ENCODE measurements at places on chromosomes 4 and X.

DNA sequence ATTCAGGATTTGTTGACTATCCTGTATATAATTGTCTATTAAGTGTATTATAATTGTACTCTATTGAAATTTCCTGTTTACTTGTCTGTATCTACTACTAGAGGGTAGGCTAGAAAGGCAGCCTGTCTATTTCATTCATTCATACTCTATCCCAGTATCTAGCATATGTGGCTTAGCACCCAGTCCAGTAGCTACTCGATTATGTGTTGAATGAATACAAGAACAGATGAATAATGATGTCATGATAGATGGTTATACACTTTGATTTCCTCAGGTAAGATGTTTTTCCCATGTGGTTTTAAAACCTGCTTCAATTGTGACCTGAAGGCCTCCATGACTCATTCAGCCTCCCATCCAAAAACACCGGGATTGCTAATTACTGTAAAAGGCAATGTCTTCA, 68.0 kb downstream of the IL21 start:
- DNase-seq, result no peak

DNA sequence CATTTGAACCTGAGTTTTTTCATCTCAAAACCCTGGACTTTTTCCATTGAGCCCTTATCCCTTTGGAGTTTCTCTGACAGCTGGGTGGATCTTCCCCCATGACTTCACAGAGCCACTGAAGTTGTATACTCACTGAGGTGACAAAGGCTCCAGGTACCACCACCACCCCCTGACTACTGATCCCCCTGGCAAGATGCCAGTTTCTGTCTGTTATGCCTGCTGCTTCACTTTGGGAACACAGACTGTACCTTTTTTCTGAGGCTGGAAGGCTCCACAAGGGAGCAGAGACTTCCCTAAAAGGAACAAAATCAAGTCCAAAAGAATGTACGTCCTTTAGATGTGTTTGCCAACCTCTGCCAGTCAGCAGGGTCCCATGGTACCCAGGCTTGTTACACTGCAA, 160.3 kb upstream of the JADE1 start:
- DNase-seq, result no peak

GRCh38 chrX:53435997-53436396, 1.8 kb upstream of the HSD17B10 start:
- DNase-seq, result peak; percentile 33

DNA sequence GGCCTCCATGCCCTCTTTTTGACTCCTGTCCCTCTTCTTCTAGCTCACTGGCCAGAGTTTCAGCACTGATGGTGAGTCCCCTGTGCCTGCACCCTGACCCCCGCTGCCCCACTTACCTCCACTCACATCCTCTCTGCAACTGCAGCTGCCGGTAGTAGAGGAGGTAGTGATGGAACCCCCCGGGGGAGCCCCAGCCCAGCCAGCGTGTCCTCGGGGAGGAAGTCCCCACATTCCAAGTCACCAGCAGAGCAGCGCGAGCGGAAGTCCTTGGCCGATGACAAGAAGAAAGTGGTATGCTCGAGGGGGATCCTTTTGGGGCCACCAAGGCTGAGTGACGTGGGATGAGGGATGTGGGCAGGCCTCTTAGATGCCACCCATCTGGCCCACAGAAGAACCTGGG, 5.8 kb downstream of the ARAF start:
- DNase-seq, result no peak

DNA sequence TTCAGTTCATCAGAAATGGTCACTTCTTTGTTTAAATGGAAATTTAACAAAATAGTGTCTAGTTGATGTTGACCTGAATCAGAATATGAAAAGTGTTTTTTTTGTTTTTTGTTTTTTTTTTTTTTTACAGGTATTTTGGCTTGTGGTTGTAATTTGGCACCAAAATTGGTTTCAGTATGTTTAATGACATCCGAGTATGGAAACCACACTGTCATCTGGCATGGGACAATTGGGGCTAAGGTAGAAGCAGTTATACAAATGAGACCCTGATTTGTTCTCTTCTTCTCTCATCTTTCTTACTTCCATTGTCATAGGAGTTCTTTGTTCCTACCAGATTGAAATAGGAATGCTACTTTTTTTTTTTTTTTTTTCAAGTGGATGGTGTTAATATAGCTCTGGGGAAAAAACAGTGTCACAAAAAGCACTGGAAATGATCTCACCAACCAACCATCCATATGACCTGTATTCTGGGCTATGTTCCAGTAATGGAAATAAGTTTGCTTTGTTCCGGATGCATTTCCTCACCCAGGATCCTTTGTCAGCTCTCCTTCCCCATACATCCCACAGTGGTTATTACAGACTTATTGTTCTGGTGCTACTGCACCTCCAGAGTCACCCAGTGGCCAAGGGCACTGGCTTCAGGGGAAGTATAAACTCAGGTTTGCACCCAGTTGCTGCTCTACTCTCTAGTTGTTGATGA, 95.8 kb downstream of the ATXN3L start:
- DNase-seq, result no peak

GRCh38 chrX:39476604-39477021, 621.1 kb downstream of the BCOR start:
- DNase-seq, result no peak

- DNase-seq, result no peak
These were observed 69.1 kb downstream of the MOSPD2 start for GRCh38 chrX:14942341-14942740.

DNA sequence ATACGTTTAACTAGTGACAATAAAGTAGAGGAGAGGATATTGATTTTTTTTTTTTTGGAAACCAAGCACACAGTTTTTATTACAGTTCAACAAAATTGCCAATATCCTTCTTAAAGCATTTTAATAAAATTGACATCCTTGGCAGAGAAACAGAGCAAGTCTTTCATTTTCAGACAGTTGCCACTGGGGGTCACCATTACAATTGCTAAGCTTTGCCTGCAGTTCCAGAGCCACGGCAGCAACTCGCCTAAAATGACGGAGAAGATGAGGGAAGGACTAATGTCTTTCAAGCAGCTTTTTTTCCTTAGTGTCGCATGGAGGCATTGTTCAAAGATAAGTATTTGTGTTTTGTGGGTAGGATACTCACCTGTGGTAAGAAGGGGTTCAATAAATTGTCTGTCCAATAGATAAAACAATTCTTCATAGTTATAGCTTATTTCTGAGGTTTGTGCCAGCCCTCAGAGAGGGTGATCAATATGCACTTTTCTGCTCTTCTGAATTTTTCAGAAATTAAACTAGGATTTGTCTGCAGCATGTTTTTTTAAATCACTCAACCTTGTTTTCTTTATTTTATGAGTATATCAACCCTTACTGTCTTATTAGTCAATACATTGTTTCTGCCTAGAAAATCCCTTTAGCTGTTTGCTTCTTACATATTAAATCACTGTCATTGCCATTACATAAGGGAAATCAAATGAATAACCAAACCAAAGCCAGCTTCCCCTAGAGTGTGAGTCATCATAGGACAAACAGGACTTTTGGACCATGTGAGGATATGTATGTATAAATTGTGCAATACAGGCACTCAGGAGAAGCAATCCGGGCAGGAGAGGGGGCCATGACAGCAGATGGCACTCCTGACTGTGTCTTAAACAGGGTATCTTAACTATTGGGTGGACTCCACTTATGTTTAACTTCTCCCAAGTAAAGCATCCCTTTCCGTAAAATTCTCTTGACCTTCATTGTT, 508.1 kb upstream of the ARX start:
- DNase-seq, result no peak

- DNase-seq, result no peak
These were observed 55.8 kb downstream of the IL1RAPL2 start for GRCh38 chrX:104621781-104622180.

DNA sequence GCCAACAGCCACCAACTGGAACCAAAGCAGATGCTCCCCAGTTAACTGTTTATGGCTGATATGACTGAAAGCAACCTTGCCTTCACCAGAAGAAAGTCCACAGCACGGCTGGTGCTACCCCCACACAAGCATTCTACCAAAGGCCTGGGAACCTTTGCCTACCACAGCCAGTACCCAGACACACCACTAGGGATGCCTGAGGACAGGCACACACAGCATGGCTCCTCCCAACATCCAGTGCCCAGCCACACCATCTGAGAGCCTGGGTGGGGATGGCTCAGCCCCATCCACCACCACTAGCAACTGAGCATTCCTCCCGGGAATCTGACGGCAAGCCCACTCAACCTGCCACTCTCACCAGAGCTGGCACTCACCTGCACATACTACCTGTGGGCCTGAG, 178.6 kb downstream of the SLC7A11 start:
- no peak for DNase-seq

DNA sequence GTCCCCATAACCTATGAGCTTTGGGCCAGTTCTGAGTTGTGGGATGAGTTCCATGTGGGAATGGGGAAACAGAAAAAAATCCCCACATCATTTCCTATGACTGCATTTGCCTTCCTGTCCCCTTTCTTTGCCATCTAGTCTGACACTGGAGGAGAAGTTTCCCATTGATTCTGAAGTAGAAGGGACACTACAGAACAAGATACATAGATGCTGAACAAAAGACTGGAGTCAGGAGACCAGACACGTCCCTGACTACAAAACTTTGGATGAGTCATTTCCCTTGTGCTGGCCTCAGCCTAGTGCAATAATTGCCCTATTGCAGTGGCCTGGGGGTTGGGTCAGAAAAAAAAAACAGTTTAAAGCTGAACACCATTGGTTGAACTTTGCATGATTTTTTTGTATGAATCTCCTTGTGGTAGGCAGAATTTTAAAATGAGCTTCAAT, 22.1 kb downstream of the BEX3 start:
- no peak for DNase-seq

- no peak for DNase-seq
These were observed 379.7 kb downstream of the SPRY1 start for GRCh38 chr4:123776267-123776666.

DNA sequence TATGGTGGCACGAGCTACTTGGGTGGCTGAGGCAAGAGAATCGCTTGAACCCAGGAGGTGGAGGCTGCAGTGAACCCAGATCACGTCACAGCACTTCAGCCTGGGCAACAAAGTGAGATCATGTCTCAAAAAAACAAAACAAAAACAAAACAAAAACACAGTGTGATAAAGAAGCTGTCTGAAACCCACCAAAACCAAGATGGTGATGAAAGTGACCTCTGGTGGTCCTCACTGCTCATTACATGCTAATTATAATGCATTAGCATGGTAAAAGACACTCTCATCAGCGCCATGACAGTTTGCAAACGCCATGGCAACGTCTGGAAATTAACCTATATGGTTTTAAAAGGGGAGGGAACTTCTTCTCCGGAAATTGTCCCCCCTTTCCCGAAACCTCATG, 29.4 kb upstream of the OPHN1 start:
- DNase-seq, result no peak

GRCh38 chr4:150582146-150582872, at the start of gene MAB21L2:
MAB21L2 (plus strand) TSS chr4:150582151; CDS start chr4:150583030, 879 bp downstream.
- DNase-seq, result no peak

DNA sequence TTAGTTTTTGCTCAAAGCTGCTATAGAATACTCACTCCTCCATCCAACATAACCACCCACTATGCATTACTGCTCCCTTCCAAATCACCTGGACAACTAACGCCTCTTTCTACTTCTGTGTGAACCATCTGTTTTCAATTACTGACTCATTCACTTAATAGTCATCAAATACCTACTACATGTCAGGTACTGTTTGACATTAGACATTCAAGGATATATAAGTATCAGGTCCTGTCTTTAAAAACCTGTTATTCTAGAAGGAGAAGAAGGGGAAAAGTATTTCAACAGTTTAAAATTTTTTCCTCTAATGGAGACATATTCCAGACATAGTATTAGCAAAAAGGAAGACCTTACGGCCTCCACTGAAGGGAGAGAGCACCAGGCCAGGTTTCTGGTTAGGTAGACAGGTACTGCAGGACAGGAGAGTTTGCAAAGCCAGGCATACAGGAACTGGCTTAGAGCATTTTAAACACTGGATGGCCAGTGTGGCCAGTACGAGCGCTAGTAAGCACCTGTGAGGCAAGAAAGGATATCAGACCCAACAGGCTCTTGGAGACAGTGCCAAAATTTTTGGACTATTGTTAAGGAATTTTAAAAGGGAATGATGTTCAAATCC, 39.0 kb downstream of the SH3RF1 start:
- DNase-seq, result no peak

- no peak for DNase-seq
These were observed 3.3 kb downstream of the PPP2R2C start for GRCh38 chr4:6469144-6469543.

GRCh38 chrX:9162698-9163097, 128.8 kb upstream of the FAM9B start:
- no peak for DNase-seq

DNA sequence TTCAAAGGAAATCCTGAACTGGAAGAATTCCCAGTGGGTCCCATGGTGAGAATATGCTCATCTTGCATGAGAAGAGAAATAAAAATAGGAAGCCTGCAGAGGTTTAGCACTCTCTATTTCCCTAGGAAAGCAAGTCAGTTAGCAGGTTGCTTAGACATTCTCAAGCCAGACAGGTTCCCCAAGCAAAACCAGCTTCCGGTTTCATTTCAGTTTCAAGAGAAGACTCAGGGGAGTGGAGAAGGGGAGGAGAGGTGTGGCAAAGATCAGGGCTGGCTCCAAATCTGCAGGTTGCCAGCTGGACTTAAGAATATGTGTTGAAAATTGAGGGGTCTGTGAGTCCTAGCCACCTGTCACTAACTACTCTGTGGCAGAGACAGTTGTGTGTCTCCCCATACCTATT, 107.5 kb downstream of the CLNK start:
- DNase-seq, result no peak

GRCh38 chr4:8859550-8860095, 12.0 kb downstream of the HMX1 start:
- no peak for DNase-seq

GRCh38 chr4:16104520-16104919, 20.7 kb upstream of the PROM1 start:
- DNase-seq, result no peak

DNA sequence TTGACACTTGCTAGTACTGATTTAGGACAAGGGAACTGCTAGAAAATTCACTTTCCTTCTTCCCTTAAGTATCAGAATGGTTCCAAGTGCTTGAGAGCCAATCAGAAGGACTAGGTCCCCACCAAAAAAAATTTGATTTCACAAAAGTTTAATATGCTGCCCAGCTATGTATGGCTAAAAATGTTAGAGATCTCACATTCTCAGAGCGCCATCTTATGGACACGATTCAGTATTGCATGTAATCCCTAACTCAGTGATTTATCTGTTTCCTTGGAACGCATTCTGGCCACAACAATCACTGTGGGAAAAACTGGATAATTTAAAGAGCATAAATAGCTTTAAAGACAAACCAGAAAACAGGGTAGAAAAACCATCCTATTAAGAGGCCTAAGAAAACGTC, 255.1 kb upstream of the GPC4 start:
- no peak for DNase-seq

DNA sequence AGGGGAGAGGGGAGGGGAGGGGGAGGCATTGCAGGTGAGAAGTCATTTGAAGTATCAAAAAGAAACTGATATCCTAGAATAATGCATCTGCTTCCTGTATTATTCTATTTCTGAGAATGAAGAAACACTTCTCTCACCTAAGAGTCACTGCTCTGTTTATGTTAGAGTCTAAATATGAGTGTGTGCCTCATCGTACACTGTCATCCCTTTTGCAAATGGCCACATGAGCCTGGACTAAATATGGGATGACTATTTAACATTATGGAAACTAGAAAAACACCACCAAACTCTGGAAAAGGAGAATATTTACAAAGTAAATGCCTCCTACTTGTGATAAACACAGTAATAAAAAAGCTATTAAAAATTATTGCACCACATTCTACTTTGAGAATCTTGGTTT, 146.4 kb upstream of the NOCT start:
- DNase-seq, result no peak

- DNase-seq, result no peak
These were observed 29.8 kb downstream of the SGMS2 start for GRCh38 chr4:107854356-107855022.
